ENCODE measurements at places on chromosomes 3 and 15.

DNA sequence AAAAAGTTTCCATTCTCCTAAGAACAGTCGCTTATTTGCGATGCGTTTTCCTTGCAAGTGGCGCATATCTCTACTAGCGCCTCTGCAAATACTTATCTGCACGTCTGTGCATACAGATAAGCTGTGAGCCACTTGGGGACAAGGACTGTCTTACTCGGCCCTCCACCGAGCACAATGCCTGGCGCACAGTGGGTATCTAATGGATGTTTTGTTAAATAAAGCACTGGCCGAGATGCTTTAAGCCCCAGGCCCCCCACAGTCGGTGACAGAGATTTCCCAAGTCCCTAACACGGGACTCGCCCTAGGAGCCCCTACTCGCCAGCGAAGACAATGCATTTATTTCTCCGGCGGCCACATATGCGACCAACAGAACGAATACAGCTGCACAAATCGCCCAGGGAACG is 503 bp downstream of the HLTF start:
- DNase-seq, result peak; percentile 56

- no peak for DNase-seq
Measured at GRCh38 chr15:55742927-55743728, at the start of gene PRTG. Gene PRTG, minus strand, starts transcription at chr15:55743152. Its CDS starts 221 bp downstream, at chr15:55742931.

- no peak for DNase-seq
Measured at GRCh38 chr3:183762304-183762703, 63.1 kb downstream of the MAP6D1 start.

DNA sequence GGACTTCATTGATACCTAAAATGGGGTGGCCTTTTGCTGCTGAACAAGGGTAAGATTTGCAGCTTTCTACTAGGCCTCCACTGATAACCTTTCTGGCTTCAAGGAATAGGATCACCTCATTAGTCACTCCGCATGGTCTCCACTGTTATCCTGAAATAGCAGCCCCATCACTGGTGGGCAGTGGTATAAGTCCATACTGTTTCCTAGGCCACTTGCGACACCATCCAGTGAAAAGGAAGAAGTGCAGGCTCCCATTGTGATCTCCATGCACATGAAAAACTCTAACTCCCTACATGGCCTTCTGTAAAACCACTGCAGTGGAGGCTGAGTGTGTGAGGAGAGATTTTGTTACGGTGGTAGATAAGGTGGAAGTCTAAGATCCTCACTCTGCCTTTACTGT is 1455.9 kb downstream of the SI start:
- DNase-seq, result no peak

- no peak for DNase-seq
Measured at GRCh38 chr3:102089904-102090720, 240.8 kb downstream of the NFKBIZ start.

- no peak for DNase-seq
Measured at GRCh38 chr15:30023798-30024295, 58.9 kb upstream of the GOLGA8J start.

DNA sequence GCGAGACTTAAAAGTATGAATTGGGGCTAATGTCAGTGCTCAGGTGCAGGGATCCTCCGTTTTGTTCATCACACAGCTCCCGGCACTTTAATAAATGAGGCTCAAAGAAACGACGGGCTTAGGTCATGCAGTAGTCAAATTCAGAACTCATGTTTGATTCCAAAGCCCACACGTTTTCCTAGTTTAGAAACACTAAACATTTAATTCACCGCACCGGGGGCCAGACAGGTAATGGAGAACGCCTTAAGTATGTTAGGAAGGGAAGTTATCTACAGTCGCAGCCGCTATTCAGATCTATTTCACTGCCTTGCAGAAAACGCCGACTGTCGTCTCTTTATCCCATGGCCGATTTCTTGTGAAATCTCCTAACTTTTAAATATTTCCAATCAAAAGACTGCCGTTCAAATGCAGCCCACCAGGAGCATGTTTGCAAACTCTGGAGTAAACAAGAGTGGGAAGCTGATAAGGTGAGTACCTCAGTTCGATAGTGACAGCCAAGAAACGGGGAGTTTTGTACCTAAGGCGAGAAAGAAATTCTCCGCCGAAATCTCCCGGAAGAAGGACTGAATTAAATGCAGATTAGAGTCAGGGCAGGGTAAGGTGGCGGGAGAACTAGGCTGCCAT is 569 bp downstream of the HIGD2B start:
- no peak for DNase-seq

GRCh38 chr3:127566833-127567232 is 23.7 kb downstream of the TPRA1 start:
- DNase-seq, result no peak

DNA sequence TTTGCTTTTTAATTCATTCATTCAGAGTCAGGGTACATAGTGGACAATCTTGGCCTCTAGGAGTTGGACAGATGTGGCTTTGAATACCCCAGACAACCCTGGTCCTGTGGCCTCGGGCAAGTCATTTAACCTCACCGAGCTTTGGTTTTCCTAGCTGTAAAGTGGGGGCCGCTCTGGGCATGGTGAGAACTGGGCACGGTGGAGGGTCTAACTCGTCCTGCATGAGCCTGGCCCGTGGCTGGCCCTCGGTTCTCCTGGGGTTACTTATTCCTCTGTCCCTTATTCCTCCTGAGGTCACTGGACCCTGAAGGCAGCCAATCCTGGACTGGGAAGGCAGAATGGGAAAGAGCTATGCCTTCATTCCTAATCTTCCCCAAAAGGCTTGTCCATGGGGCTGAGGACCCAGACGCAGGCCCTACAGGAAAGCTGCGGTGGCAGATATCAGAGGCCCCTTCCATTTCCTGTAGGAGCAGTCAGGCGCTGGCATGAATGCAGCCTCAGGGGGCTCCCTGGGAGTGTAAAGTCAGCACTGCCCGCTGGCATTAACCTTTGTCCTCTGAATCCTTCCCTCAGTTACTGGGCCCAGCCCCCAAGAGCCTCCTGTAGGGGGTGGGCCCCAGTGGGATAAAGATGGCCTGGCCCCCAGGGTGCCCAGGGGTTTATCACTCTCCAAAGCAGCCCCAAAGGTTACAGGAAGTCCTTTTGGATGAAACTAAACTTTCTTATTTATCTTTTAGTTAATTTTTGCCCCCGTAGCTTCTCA is 17.9 kb upstream of the SEC13 start:
- DNase-seq, result no peak

- DNase-seq, result no peak
Measured at GRCh38 chr15:63530235-63530634, 25.8 kb downstream of the USP3 start.

DNA sequence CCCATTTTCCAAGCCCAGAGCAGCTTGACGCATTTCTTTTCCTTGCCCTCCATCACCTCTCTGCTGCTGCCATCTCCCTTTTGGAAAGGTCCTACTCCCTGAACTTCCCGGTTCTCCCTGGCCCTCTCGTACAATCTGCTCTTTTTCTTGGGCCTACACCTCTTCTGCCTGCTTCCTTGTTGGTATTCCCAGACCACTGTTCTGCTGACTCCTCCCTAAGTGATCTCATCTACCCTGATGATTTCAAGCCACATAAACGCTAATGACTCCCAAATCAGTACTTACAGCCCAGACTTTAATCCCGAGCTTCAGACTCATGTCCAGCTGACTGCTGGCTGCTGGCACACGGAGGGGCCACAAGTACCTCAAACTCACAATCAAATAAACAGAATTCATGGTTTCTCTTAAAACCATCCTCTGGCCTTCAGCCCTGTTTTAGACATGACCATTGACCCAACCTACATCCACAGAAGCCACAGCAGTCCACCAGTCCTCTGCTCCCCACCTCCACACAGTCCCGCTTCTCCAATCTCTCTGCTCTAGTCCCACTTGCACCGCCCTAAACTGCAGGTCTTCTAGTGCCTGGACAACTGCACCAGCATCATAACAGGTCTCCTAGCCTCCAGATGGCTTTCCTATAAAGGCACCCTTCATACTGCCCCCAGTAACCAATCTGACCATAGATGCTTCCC is 57.6 kb downstream of the AAGAB start:
- no peak for DNase-seq

GRCh38 chr15:37249249-37249648 is 148.9 kb upstream of the MEIS2 start:
- no peak for DNase-seq

DNA sequence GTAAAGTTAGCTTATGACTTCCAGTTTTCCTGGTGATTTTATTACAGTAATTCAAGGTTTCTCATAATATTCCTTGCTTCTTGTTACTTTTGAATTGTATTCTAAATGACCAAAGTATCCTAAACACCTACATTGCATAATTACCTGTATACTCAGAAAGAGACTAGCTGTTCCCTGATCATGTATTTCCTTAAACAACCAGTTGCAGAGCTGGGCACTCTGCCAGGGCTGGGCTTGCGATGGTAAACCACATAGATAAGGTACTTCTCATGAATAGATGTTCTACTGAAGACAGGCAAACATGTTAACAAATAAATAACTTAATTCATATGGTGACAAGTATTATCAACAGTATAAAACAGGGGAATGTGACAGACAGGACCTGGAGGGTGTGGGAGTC is 142.3 kb upstream of the WNT5A start:
- no peak for DNase-seq

DNA sequence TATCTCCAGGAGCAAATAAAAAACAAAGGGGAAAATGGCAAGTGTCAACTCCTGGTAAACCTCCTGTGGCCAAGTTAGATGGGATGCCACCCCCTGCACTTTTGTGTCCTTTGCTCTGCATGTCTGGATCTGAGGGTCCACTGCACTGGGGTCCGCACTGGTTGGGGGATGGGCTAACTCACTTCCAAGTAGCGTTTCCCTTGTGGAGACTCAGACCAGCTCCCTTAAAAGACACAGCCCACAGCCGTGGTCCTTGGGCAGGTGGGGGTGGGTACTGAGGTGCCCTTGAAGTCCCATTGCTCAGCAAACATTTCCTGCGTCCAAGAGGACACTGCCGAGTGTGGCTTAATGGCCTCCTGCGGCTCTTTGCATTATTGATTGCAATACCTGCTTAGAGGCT is 188.2 kb downstream of the MEGF11 start:
- DNase-seq, result no peak

GRCh38 chr3:32045091-32045915 is 61.1 kb upstream of the GPD1L start:
- no peak for DNase-seq

- DNase-seq, result no peak
Measured at GRCh38 chr15:57320631-57321220, 55.6 kb upstream of the CGNL1 start.

DNA sequence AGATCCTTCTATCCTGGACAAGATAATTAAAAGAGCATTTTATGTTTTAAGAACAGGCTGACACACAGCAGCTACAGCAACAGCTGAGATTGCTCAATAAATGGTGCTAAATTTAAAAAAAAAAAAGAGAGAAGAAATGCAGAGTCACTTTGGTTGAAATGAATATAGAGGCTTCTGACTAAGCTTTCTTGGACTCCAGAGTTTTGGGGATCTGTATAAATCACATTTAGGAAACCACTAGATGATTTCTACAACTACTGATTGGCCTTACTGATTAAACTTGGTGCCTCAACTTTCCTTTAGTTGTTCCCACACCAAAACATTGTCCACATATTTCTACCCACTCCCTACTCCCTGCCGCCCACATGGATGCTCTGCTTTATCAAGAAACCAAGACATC is 132.9 kb upstream of the ZBTB20 start:
- DNase-seq, result no peak

- DNase-seq, result no peak
Measured at GRCh38 chr3:185716436-185717108, 108.3 kb downstream of the IGF2BP2 start.

GRCh38 chr3:33392703-33393125 is 47.5 kb downstream of the UBP1 start:
- DNase-seq, result no peak

GRCh38 chr3:144375088-144375487 is 403.5 kb downstream of the DIPK2A start:
- DNase-seq, result no peak

GRCh38 chr3:88142094-88142624 is 7.6 kb upstream of the C3orf38 start:
- DNase-seq, result no peak

DNA sequence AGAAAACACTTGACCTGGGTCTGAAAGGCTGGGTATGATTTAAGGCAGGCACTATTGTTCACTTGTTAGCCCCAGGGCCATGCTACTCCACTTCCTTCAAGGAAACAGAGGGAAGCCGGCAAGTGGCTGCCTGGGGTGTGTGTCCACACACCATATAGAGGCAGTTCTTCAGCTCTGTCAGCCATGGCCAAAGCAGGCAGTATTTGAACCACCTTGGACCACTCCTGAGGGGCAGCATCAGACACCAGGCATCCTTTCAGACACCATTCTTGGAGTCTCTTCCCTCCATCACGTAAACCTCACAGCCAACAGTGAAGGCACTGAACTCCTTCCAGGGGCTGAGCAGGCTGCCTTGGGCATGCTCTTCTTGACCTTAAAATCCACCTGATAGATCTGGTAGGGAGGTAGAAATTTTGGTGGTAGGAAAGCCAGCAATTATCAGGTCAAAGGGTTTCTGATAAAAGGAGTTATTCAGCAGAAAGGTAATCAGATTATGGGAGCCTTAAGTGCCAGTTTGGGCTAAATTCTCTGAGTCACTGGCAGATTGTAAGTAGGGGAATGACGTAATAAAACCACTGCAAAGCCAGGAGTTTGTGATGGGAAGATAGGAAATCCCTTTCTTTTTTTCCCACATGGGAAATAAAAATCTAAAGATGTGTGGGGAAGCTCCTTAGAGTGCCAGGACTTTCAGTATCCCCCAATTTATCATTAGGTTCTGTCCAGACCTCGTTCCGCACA is 20.2 kb downstream of the TGFBR2 start:
- peak; percentile 18 for DNase-seq

DNA sequence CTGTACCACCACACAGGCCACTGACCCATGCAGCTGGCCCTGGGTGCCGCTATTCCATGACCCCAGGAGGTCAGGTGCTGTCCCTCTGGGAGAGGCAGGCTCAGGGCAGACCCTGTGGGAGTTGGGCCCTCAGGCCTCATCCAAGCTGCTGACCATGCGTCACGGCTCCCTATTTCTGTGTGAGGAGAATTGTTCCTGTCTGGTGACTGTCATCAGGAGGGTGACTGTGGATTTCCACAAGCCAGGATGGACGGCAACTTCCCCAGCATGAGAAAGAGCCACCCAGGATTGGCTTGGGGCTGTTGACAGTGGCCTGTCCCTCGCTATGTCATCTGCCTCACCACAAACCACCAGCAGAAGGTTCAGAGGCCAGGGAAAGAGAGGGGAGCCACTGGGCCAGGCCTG is 41.4 kb downstream of the ZDHHC19 start:
- no peak for DNase-seq

DNA sequence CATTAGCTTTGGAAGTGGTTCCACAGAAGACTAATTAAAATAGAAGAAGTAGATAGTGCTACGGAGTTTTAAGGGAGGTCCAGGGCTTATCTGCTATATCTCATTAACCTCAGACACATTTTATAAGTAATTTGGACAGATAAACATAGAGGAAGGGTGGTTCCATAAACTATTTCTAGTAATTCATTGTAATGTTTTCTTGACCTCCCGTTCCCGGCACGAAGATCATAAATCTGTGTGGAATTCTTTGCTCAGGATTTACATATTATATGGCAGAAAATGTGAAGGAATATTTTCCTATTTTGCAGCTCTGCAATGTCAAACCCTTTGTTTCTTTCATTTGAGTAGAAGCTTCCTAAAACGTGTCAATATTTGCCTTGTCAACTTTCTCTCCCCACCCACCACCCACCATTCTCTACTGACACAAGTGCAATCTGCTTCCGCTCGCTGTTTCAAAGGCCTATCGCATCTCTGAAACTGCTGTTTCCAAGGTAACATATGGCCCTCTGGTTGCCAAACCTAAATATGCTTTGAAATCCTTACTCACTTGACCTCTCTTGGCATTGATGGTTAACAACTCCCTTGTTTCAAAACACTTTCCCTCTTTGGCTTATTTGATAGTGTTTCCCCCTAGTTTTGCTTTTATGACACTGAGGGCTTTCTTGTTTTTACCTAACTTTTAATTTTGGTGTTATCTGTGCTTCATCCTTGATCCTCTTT is 21.4 kb upstream of the PLSCR5 start:
- no peak for DNase-seq
